ENCODE measurements at places on chromosomes 11 and 22.
A peak's percentile ranks its signal among the peaks of the same experiment; 100 is the strongest.

GRCh38 chr11:109865548-109866186 lies 227.5 kb upstream of the ZC3H12C start:
- no peak for DNase-seq

DNA sequence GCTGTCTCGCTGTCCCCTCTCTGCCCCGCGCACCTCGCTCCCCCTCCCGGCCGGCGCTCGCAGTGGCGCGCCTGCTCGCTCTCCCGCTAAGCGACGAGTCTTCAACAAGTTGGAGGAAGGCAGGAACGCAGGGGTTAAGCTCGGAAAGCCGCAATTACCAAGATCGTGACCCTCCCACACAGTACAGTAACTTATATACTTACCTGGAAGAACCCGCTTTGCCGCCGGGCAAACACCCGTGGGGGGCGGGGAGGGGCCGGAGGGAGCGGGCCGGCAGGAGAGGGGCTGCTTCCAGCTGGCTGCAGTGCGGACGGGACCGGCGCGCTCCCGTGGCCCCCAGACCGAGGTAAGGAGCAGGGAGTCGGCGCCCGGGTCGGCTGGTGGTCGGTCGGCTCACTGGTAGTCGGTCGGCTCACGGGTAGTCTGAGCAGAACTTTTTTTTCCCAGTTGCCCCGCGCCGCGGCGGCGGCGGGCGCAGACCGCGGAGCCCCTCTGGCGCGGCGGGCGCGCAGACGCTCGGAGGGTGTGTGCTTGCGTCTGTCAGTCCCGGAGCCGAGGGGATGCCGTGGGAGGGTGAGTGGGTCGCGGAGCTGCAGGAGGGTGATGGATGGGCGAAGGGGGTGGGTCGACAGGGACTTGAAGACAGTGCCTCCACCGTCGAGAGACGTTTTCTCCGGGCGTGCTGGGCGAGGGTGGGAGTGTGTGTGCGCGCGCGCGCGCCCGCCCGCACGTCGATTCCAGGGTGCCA lies 101.2 kb upstream of the HSD17B12 start:
- peak; percentile 67 for DNase-seq

DNA sequence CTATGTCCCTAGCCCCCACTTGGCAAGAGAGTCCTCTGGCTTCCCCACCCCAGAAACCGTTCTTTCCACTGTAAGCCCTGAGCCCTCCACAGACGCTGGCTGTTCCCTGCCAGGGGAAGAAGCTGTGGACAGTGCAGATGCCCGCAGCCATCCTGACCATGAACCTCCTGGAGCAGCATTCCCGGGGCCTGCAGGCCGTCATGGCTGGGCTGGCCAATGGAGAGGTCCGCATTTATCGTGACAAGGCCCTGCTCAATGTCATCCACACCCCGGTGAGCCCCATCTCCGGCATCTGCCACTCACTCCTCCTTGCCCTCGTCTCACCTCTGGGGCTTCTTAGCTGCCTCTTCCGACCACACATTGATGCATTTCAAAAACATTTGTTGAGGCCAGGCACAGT lies 13.2 kb downstream of the BBS1 start:
- no peak for DNase-seq

- DNase-seq: peak; percentile 83
Measured at GRCh38 chr22:43945632-43946383, 9.4 kb upstream of the SAMM50 start.

DNA sequence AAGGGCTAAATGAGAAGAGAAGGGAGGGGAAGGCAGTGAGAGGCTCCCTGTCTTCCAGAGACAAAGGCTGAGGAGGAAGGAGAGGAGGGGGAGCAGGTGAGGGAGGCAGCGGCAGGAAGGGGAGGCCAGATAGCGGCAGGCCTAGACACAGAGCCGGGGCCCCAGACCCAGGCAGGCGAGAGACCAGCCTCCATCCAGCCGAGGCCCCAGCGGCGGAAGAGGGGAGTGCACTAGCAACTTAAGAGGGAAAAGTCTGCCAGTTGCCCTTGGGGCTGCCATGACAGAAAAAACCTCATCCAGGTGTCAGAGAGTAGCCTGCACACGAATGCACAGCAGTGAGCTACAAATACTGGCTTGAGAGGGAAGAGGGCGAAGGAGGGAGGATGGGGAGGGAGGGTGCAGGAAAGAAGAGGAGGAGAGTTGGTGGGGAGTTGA lies 46.7 kb downstream of the IGLL1 start:
- peak; percentile 81 for DNase-seq

- DNase-seq: no peak
Measured at GRCh38 chr22:38674888-38675287, 6.9 kb upstream of the TOMM22 start.

DNA sequence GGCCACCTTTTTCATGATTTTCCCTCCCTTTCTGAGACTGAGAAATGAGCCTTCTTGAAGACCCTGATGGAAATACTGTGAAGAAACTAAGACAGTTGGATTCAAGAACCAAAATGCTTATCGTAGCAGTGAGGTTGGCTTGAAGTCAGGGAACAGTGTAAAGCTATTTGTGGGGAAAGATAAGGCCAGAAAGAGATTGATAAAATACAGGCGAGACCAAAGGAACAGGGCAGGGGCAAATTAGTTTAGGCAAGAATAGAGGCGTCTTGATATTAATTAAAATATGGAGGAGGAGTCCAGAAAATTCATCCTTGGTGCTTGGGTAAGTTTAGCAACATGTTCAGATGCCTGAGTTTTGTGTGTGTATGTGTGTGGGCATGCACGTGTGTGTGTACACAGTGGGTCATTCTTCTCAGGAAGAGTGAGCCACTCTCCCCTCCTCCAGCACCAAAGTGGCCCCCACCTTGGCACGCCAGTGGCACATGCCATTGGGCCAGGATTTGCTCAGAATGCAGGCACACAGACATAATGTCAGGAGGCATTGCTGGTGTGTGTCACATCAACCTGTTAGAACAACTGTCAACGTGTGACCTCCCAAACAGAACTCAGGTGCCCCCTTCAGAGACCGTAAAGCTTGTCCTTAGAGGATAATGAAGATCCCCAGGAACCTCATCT lies 3.9 kb upstream of the EHF start:
- no peak for DNase-seq

DNA sequence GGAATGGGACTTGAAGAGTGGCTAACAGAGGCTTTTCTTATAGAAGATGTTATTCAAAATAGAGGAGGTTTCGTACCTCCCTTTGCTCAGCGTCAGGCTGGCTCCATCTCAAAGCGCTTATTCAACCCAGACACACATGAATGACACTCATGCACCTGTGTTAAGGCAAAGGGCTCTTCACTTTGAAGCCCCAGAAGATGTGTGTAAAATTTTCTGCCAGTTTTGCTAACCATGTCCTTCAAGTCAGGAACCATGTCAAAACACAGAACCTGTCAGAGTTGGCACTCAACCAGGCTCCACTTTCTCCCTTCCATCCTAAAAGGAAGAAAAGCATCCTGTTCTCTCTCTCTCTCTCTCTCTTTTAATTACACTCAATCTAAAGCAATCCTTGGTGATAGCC lies 352.8 kb upstream of the NARS2 start:
- no peak for DNase-seq
